Stimulated activated CD8-positive, alpha-beta memory T cell treated with anti-CD3 and anti-CD28 coated beads, Interleukin-4, amount 100 ng/mL, for 1 hour (primary cell): ENCODE measurements at places on chromosomes 4 and X.

GRCh38 chrX:153685751-153686696, 1.7 kb upstream of the SLC6A8 start:
- DNase-seq: no peak

GRCh38 chr4:185343726-185344581, 51.8 kb downstream of the LRP2BP start:
- DNase-seq: no peak

DNA sequence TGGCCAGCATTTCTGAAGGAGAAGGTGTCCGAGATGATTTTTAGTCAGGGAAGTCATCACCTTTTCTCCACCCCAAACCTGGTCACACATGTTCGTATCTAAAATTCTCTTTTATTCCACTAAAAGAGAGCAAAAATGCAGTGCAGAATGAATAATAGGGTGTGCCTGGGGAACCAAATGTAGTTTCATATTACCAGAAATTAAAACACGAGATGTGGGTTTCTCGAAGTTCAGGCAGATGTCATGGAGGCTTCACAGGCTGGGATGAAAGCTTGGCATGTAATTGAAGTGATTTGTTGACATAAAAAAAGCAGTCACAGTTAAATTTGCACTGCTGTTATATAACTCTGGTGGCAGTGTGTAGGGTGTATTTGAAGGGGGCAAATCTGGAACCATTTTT, 165.5 kb upstream of the PDE5A start:
- no peak for DNase-seq

- no peak for DNase-seq
Measured at GRCh38 chr4:119690871-119691270, 62.3 kb upstream of the PDE5A start.
